ENCODE measurements at places on chromosomes 5 and 9. TPM values are rescaled to one million over a fixed set of nuclear protein-coding genes. Genes with fewer than 3 reads are reported as not detected.

DNA sequence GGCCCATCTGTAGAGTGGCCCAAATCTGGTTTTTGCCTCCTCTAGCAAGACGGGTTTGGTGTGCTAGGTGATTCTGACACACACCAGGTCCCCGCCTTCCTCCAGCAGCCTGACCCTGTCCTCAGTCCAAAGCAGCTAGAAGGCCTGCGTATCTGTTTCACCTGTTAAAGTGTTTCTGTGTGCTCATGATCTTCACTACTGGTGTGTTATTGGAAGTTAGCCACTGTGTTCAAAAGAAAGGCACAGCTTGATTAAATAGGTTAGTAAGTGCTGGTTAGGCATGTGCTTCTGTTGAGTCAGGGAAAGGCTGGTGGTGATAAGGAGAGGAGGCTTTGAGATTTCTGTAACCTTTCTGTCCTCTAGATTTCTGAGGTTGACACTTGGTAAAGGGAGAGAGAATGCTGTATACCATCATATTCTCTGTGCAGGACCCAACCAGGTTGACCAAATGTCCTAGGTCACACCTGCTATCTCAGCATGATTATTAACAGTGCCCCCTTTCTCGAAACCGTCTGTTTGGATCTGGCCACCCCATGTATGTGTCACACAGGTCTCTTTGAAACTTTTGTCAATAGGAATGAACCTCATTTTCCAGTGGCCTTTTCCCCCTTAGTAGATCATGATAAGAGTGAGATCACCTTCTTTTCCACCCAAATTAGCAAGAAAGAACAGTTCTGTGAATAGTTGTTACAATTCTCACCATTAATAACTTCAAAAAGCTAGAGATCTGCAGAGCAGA is 58.8 kb downstream of the ARHGAP26 start:
- no peak for DNase-seq

GRCh38 chr9:131114084-131114535 is 11.3 kb upstream of the NUP214 start:
- DNase-seq: no peak

DNA sequence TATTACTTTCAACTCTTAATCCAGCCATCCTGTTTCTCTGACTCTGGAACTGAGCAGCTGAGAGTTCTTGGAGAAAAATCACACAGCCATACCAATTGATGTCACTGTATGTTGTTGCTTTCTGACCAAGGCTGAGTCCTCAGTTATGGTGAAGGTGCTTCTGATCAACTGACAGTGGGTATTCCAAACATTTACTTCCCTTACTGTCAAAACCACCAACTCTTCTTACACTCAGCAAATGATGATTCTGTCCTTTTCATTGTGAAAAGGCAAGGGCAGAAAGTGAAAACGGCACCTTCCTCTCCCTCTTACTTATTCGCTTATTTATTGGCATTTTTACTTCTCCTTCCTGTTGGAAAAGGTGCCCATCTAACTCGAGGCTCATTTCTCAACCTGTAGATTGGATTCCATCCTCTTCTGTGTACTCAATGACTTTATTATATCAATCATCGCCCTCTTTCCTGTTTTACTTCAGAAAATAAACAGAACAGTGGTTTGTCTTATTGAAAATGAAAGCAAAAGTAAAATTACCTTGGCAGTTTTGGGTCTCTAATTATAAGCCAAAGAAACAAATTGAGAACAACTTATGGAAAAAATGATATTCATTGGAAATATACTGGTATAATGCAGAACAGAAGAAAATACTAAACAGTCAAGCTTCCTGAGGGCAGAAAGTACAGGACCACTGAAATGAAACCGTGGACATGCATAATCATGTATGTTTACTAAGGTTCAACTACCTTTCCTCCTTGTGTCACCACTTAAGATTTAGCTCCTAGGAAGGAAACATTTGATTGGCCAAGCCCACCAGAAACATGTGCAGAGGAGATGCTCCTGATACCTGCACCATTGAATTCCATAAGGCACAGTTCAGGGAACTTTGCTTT is 104.5 kb upstream of the CHD1 start:
- DNase-seq: no peak

The MARCHF3 gene
- 2.3 TPM for total RNA-seq

The REEP2 gene
- 4.9 TPM for total RNA-seq

The DOCK8 gene
- 0.37 TPM for total RNA-seq

The PCA3 gene
- not detected for total RNA-seq
